ENCODE measurements at places on chromosomes 1 and 21. TPM values are rescaled to one million over a fixed set of nuclear protein-coding genes. Genes with fewer than 3 reads are reported as not detected.
A peak's percentile ranks its signal among the peaks of the same experiment; 100 is the strongest.

Gene CELA2A
- not detected for total RNA-seq

Gene SLC30A10
- 0.47 TPM for total RNA-seq

Gene UBL4B
- total RNA-seq: not detected

Gene C1orf116
- 0.74 TPM for total RNA-seq

Gene BTBD8
- 4.0 TPM for total RNA-seq

Gene NTMT2
- 5.7 TPM for total RNA-seq

Gene CNR2
- not detected for total RNA-seq

Gene TSHB
- total RNA-seq: not detected

Gene TRIM58
- 0.16 TPM for total RNA-seq

Gene C1orf122
- 47.3 TPM for total RNA-seq

Gene OLIG1
- 0.22 TPM for total RNA-seq

Gene FMO2
- 49.7 TPM for total RNA-seq

Gene KPRP
- not detected for total RNA-seq

Gene OR2M4
- not detected for total RNA-seq

Gene PAPPA2
- total RNA-seq: 0.41 TPM

Gene FYB2
- 5.7 TPM for total RNA-seq

Gene TESK2
- total RNA-seq: 1.4 TPM

- peak; percentile 82 for DNase-seq
These were observed 25.7 kb upstream of the PDE9A start for GRCh38 chr21:42627527-42628289.

GRCh38 chr1:12477314-12477713 lies 140.7 kb downstream of the DHRS3 start:
- no peak for DNase-seq

GRCh38 chr1:3891329-3891865 lies 8.7 kb downstream of the C1orf174 start:
- no peak for DNase-seq

DNA sequence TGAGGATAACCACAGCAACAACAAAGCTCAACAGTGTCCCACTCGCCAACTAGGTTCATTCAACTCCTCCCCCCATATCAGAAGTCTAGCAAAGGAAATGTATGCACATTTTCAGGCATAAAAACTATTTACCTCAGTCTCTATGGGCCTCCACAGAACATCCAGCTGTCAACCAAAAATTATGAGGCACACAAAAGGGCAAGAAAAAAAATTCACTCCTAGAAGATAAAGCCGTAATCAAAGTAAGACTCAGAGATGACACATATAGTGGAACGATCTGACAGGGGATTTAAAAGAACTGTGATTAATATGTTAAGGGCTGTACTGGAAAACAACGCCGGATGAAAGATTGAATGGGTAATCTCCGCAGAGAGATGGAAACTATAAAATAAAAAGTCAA lies 158.7 kb downstream of the NTPCR start:
- DNase-seq: no peak

GRCh38 chr1:151011154-151011850 lies 3.1 kb downstream of the PRUNE1 start:
- no peak for DNase-seq

DNA sequence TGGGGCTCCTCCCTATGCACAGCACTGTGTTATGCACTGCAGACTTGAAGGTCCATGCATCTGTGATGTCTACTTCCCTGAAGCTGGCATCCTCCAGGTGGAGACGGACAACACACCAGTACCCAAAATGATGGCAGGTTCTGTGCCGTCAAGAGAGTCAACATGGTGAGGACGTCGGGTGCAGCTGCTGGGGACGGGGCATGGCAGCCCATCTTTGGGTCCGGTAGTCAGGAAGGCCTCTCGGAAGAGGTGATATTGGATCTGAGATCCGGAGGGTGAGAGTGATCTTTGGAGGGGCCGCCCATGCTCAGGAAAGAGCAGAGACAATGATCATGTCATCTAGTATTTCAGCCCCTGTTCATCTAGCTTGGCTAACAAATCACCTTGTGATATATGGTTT lies 104.1 kb downstream of the RIPK4 start:
- no peak for DNase-seq

DNA sequence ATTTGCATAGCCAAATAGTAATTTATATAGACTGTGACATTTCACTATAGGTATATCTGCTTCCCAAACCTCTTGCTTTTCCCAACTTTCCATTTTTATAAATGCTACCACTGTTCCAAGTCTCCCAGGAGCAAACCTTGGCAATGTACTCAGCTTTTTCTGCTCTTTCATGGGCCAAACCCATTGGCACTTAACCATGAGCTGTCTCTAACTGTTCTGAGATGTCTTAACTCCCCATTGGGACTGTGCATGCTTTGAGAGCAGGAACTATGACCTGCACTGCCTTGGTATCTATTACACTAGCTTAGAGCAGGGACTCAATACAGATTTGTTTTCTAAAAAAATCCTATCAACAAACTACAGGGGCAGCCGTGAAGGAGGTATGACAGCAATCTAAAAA lies 22.5 kb upstream of the KHDRBS1 start:
- DNase-seq: no peak

DNA sequence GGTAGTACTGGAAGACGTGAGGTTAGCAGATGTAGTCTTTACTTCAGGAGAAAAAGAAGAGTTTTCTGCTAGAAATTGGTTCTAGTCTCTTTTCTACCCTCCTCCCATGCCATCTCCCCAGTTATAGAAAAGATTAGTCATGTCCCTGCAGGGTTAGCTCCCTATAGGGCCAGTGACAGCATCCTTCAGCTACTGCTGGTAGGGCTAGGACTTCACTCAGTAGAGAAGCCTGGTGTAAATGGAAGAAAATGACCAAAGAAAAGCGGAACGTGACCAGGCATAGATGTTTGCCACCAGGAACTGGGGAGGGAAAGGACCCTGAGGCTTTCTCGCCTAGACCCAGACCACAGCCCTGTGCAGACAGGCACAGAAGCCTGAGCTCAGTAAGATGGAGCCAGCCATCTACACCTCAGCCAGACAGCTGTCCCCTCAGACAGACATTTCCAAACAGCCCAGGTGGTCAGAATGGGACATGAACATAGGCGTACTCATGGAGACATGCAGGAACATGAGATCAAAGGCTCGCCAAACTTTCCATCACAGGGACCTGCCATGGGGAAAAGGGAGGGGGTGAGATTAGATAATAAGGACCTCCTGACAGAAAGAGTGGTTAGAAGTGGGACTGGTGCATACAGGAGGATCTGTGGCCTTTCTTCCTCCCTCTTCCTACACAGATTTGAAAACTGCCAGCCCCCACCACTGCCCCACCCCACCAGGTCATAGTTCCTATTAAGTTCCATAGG lies 23.5 kb upstream of the SLAMF9 start:
- DNase-seq: no peak

- no peak for DNase-seq
These were observed 2.6 kb upstream of the RNF2 start for GRCh38 chr1:185042737-185043136.

DNA sequence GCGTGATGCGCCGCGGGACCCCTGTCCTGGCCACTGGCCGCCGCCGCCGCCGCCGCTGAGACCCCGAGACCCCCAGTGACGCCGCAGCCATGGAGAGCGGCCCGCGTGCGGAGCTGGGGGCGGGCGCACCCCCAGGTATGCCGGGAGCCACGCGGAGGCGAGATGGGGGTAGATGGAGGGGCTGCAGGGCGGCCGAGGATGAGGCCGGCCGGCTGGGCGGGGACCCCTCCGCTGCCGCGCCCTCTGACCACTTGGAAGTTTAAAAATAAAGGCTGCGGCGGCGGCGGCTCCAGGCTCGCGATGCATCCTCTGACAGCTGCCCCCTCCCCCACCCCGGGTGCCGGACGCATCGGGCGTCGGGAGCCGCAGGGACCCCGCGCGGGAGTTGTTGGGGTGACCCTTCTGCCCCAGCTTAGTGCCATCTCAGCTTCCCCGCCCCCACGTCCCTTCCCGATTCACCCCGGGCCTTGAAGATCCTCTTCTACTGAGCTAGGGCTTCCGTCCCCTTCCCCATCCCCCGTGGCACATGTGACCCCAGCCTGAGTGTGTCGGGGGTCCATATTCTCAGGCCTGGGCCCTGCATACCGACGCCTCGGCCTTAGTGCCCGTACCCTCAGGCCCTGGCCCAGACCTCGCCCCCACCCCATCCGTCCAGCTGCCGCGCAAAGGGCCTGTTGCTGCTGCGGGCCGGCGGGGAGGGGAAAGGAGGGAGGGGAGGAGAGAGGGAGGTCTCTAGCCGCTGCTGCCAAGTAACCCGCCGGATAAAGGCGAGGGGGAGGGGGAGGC lies 562 bp downstream of the MAP7D1 start:
- peak; percentile 77 for DNase-seq

GRCh38 chr1:108716437-108717230 lies 3.9 kb downstream of the FNDC7 start:
- DNase-seq: no peak

DNA sequence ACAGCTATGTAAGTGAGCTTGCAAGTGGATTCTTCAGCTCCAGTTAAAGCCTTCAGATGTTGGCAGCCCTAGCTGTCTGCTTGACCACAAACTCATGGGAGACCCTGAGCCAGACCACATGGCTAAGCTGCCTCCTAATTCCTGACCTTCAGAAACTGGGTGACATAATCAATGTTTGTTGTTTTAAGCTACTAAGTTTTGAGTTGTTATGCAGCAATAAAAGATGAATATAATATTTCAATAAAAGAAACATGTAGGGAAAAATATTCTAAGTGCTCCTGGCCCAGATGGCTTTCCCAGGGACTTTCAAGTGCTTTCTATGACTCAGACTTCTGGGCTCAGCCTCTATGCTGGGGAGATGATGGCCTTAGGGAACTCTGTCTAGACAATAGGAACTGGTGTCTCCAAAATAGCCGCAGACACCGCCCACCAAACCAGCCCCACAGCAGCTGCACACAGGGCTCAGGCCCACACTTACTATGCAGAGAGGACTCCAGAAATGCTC lies 20.3 kb upstream of the AZIN2 start:
- peak; percentile 78 for DNase-seq

GRCh38 chr1:237018896-237019295 lies 14.7 kb upstream of the MT1HL1 start:
- no peak for DNase-seq

DNA sequence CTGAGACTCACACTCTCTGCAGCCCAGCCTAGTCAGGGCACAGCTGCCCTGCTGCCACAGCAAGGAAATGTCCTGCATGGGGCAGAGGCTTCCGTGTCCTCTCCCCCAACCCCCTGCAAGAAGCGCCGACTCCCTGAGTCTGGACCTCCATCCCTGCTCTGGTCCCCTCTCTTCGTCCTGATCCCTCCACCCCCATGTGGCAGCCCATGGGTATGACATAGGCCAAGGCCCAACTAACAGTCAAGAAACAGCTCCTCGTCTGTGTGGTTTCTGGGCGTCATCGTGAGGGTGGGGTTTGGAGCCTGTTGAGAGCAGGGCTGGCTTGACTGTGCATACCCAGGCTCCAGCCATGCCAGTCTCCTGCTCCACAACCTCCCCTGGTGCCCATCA lies 19.5 kb downstream of the FAAH start:
- no peak for DNase-seq

DNA sequence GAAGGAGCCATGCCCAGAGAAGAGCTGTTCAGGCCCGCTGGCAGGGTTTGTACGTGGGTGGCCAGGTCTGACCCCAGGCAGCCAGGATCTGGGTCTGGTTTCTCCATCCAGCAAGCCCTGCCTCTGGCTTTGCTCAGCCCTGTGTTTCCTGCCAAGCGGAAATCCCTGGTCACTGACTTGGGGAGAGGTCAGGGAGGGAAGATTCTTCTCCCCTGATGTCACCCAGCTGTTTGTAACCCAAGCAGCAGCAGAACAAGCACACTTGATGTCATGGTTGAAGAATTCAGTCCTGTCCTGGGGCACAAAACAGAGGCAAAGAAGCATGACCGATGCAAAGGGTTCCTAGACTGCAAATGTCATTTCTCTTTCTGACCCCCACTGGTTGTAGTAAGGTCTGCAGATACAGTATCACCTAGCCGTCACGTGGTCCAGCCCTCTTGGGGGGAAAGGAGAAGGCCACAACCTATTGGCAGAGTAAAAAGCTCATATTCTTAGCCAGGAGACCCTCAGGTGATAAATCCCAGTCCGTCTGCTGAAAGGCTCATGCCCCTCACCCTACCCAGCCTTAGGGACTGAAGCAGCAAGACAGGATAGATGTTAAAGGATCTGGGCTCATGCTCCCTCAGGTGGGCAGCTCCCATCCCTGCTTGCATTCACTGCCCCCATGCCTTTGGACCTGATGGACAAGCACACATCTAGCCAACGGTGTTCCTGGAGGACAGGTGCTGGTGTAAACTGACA lies 120.9 kb downstream of the SYT2 start:
- peak; percentile 87 for DNase-seq

DNA sequence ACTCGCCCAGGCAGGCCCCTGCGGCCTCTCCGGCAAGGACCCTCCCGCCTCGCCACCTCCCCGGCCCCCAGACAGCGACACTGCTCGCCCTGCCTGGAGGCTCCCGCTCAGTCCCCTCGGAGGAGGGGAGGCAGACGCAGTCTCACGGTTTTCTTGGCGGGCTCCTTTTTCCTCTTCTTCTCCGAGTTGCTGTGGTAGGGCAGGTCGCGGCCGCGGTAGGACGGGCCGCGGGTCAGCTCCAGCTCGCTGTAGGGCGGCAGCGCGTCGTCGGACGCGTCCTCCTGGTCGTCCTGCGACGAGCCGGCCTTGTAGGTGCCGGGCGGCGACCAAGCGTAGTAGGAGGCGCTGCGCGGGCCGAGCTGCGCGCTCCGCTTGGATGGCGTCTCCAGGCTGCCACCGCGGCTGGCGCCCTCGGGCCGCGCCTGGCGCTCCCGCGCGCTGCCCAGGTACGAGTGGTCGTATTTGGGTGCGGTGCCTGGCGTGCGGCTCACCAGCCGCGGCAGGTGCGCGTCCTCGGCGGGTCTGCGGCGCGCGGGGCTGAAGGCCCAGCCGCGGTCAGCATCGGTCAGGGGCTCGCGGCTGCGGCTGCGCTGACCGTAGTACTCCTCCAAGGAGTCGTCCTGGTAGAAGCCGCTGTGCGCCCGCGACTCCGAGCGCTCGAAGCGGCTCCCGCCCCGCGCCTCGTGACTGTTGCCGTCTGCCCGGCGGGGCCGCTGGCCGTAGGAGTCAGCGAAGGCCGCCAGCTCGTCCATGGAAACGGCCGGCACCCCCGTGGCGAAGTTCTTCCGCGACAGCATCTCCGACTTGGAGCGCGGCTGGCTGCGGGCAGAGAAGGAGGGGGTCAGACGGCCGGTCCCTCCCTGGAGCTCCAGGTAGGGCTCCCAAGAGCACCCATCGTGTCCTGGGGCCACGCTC lies 44.8 kb upstream of the TADA1 start:
- DNase-seq: no peak

DNA sequence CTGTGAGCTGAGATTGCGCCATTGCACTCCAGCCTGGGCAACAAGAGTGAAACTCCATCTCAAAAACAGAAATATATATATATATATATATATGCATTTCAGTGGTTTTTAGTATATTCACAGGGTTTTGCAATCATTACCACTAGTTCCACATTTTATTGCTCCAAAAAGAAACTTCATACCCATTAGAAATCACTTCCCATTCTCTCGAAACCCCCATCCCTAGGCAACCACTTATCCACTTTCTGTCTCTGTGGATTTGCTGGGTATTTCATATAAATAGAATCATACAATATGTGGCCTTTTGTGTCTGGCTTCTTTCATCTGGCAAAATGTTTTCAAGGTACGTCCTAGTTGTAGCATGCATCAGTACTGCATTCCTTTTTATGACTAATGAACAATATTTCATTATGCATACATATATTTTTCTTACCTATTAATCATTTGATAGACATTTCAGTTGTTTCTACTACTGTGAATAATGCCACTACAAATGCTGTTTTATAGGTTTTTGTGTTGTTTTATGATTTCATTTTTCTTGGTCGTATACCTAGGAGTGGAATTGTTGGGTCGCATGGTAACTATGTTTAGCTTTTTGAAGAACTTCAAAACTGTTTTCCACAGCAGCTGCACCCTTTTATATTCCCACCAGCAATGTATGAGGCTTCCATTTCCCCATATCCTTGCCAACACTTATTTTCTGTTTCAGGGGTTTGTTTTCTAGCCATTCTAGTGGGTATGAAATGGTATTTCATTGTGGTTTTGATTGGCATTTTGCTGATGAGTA lies 95.9 kb downstream of the PHTF1 start:
- no peak for DNase-seq
